ENCODE measurements at places on chromosomes 11 and 22.
A peak's percentile ranks its signal among the peaks of the same experiment; 100 is the strongest.

- no peak for DNase-seq
These were observed 26.8 kb upstream of the LIPT2 start for GRCh38 chr11:74520316-74520715.

DNA sequence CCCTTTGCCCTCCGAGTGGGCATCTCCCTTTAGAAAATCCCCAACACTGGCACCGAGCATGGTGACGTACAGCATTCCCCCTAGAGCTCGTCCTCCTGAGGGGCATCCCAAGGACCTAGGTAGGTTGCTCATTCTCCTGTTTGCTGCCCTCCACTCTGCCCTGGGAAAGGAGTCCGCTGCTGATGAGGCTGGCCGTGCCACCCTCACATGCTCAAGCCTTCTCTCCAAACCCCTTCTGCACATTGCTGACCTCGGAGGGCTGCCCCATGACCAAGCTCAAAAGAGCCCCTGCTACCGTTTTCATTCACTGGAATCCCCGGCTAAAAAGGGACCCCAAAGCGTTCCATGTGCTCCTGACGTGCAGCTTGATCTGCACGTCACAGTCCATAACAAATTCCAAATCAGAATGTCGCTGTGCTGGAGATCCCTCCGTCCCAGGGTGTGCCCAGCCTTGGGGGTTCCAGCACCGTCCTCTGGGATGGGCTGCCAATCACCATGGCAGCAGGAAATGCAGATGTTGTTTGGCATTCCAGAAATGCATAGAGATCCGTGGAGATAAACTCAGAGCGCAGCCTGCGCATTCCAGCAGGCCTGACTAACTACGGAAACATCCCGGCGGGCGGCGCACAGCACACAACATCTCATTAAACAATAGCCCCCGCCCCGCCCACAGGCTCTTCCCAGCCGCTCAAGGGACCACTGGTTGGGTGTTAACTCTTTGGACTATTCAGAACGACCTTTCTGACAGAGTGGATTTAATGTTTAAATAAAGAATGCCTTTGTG is 26.3 kb upstream of the GNB1L start:
- DNase-seq, result peak; percentile 35

GRCh38 chr11:12433571-12434324 is 56.4 kb downstream of the PARVA start:
- peak; percentile 50 for DNase-seq

DNA sequence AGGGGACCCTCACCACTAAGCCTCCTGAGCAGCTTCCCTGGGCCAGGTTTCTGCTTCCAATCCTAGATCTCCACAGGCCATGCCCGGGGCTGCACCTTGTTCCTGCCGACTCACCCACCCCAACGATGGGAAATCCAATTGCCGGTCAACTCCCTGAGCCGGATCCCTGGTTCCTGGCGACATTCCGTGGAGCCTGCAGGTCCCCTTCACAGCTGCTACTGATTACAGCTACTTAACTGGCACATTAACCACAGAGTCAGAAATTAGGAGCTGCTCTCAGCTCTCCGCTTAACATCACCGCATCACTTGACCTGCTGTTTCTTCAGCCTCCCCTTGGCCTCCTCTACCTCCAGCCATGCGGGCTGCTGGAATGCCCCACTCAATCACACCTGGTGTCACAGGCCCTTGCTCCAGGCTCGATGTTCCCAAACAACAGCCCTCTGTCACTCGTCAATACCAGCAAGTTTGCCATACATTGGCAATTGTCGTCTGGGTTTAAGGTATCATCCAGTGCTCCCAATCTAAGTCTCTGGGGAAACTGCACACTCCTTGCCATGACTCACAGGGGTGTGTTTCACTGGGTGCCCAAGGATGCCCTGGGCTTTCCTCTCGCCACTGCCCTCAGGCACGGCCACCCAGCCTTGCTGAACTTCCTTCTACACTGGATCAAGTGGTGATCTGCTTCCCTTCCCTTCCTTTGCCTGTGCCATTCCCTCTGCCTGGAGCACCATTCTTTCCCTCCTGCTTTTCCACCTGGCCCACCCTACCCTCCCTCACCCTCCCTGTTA is 181.0 kb downstream of the MN1 start:
- DNase-seq, result no peak

- DNase-seq, result no peak
These were observed 31.5 kb downstream of the TRMU start for GRCh38 chr22:46366801-46367706.

GRCh38 chr11:7524462-7525235 is 10.8 kb downstream of the PPFIBP2 start:
- peak; percentile 91 for DNase-seq

GRCh38 chr11:24046731-24047130 is 450.1 kb upstream of the LUZP2 start:
- no peak for DNase-seq

DNA sequence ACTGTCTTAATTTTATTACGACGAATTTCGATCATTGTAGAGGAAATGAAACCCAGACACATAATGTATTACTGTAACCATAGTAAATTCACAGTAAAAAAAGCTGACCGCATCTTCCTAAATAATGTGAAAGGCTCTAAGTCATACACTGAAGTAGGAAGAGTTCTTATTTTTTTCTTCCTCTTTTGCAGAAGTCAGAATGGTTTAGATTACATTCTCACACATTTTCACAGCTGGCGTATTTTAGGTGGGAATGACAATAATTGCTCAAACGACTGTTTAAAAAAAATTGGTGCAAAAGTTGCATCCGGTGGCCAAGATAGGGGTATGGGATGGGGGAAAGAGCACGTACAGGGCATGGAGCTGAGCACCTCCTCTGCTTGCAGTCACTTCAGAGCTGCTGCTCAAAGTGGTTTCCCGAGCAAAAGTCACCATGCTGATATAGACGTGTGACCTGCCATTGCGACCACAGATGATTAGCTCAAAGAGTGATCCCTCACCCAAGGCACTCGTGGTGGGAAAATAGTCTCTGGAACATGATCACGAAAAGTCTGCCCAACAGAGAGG is 35.3 kb downstream of the MMP13 start:
- no peak for DNase-seq

DNA sequence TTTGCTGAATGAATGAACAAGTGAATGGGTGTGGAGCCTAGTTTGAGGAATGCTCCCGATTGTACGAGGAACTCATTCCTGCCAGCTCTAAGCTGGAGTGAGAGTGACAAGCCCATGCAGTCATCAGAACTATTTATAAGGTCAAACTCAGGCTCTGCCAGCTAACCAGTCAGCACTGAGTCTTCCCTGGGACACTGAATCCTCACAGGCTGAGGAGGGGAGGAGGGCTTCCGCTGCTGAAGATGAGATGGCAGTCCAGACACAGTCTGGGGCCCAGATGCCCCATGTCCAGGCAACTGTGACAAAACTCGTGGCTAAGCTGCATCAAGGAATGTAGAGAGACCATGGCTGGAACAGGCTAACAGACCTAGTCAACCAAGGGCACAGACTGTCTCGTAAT is 4.0 kb downstream of the LRP4 start:
- peak; percentile 83 for DNase-seq

GRCh38 chr11:123430721-123431497 is 840 bp downstream of the GRAMD1B start:
- peak; percentile 69 for DNase-seq

DNA sequence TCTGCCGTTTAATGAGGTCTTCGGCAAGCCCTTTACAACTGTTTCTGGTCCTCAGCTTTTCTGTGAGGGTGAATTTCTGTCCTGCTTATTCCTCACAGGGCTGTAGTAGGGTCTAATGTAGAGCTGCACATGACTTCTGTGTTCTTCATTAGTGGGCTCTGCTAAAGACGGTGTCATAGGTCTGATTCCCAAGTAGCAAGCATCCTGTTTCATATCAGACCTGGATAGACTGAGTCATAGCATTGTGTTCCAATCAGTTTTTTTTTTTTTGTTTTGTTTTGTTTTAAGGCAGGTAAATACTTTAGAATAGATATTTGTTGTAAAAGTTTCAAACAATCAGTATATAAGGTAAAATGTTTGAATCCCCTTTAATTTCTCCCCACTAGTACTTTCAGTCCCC is 35.4 kb downstream of the BIRC2 start:
- DNase-seq, result no peak

- DNase-seq, result peak; percentile 6
These were observed 22.0 kb upstream of the OR8B8 start for GRCh38 chr11:124467381-124467927.

GRCh38 chr22:50294319-50294656 is 13.2 kb downstream of the PLXNB2 start:
- no peak for DNase-seq
